Cerebellar nuclear complex (tissue), 1 donor: ENCODE measurements at places on chromosomes 16 and 17.
A peak's percentile ranks its signal among the peaks of the same experiment; 100 is the strongest.

DNA sequence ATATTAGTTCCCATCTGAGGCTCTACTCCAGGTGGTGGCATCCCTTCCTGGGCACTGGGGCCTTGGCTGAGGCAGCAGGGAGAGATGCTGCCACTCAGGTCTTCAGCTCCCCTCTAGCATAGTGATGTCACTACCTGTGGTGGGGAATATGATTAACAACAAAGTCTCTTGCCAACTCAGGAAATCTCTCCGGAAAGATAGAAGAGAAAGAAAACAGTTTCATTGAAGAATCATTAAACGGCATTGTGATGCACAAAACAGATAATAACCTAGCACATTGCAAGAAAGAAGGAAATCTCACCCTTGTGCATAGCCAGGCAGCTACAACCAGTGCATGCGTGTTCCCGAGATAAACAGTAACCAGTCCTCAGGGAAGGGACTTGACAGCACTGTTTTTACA is 12.2 kb upstream of the ZNF267 start:
- no peak for DNase-seq

DNA sequence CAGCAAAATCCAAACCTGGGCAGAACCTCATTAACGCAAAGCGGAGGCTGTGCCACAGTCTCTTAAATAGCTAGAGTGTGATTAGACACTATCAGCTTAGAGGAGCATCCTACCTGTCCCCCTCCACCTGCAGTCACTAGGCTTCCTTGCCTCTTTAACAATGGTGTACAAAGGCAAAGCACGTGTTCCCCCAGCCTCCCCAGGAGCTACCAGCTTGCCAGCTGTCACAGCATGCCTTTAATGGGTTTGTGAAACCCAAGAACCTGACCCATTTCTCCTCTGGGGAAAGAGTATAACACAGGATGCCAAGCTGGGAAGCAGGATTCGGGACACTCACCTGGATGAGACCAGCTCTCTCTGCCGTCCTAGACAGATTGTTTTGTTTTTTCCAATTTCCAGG is 37.2 kb upstream of the TBX2 start:
- DNase-seq = no peak

DNA sequence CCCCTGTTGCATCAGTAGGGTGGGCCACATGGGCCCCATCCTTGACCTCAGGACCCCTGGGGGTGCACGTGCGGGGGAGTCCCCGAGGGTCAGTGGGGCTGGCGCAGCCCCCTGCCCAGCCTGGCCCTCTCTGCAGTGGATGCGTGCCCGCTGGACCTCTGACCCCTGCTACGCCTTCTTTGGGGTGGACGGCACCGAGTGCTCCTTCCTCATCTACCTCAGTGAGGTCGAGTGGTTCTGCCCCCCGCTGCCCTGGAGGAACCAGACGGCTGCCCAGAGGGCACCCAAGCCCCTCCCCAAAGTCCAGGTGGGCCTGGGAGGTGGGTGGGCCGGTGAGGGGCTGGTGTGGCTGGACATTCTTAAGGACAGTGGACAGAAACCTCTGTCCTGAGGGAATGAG is 35.9 kb downstream of the MGAT5B start:
- DNase-seq = no peak

DNA sequence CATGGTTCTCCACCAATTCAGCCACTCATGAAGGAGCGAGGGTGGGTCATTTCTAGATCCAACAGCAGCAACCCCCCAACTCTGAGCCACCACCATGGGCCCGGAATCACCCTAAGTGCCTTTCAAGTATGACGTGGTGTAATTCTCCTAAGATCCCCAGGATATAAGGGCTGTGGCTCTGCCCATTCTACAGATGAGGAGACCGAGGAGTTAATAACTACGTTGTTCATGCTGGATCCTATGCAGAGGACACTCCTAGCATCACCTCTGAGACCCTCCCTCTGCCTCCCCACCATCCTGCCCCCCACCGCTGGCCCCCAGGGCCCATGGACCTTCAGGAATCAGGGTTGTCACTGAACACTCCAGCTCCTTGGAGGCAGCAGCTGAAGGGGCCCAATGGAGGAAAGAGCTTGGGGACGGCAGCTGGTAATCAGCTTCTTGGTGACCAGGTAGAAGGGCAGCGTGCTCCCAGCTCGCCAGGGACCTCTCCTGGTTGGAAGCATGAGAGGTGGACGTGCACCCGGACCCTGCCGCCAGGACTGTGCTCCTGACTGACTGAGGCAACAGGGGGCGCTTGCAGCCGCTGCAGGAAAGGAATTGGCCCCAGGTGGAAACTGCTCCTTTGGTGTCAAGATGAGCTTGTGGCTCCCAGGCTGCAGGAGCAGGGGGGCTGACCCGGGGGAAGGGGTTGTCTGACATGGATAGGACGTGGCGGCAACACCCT is 28.2 kb upstream of the CACNG1 start:
- DNase-seq = no peak

DNA sequence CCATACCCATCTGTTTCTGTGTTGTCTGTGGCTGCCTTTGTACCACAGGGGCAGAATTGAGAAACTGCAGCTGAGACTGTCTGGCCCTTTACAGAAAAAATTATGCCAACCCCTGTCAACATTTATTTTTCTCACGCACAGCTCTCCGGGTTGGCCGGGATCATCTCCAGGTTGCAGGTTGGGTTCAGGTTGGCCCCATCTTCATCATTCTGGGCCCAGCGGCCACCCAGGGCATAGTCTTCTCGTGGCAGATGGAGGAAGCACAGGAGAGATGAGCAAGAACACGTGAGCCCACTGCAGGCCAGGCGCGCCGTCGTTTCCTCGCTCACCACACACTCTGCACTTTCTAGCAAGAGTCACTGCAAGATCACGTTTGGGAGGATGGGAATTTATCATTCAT is 66.1 kb upstream of the SEC14L1 start:
- DNase-seq = peak; percentile 16

DNA sequence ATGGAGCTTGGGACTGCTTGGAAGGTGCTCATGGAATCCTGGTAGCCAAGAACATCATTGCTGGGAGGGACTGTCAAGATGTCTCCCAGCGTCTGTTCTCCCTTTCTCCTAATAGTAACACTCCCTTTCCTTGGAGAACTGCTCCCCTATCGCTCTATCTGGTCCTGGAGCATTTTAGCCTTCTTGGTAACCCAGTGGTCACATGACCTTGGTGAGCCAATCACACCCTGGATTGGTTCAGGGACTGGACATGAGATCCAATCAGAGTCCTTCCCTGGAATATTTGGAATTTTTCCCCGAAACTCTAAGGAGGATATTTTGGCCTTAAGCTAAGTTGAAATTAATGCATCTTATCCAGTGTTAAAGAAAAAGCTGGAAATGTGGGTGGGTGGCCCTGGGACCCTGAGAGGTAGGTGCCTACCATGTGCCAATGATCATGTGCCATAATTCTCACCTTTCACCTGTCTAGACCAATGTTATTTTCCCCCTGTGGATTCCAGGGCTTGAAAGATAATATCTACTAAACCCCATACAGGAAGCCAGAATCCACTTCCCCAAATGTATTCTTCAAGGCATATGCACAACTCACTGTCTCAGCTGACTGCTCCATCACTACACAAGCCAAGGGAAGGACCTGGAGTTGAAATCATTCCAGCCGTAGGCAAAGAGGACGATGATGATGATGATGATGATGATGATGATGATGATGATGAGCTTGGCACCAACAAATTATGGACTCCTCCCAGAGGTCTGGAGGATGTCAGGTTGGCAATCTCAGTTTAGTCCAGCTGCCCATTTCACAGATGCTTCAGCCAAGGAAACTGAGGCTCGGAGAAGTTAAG is 193.2 kb downstream of the RAB11FIP4 start:
- DNase-seq = no peak

- DNase-seq = no peak
These were observed 21.0 kb upstream of the ITGAX start for GRCh38 chr16:31333686-31334649.

DNA sequence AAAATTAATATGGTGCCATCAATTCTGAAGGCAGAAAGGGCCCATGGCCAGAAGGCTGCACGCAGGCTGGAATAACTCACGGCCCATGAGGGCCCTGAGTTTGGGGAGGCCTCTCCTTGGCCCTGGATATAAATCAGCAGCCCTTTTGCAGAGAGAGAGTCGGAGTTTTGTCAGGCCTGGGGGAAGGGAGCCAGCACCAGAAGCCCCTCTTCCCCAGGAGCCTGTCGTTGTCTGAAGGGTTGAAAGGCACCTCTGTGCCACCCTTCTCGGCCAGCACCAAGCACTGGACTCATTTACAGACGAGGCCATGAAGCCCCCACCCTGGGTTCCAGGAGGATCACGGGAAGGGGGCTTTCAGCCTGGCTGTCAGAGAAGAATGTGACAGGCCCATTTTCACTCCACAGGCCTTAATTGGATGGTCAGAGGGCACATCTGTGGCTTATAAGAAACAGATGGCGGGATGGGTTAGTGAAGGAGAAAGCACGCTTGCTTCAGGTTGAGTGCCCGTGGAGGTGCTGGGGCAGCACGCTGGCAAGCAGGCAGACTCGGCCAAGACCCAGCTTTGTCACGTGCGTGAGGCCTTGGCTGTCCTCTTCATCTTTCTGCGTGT is 140.6 kb downstream of the CLEC16A start:
- no peak for DNase-seq

DNA sequence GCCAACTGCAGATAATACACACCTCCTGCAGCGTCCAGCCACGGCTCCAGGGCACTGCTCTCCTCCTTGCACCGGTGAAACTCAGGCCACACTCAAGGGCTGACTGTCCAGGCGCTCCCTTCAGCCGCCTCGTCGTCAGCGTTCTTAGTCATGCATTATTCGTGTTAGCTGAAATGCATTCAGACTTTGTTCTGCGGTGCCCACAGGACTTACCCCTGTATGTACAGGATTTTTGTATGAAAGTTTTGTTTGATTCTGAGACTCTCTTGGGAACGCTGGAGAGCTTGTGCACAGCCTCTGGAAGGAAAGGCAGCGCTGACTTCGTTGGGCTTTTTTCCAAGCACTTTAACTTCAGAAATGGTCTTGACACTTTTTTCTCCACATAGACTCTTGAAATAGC is 22.1 kb downstream of the CIBAR2 start:
- no peak for DNase-seq

DNA sequence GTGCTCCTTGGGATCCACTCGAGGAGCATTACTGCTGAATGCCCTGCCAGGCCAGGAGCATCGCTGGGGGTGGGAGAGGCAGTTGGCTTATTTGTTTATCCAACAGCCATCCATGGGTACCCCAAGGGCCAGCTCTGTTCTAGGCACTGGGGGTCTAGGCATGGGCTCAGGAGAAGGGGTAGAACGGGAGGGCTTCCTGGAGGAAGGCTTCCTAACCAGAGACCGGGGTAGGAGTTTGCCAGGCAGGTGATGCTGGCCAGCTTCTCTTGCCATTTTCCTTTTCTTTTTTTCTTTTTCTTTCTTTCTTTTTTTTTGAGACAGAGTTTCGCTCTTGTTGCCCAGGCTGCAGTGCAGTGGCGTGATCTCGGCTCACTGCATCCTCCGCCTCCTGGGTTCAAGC is 241.0 kb downstream of the SEC14L1 start:
- no peak for DNase-seq
